K562 (cell line): ENCODE measurements at places on chromosomes 2 and 18. TPM values are rescaled to one million over a fixed set of nuclear protein-coding genes. Genes with fewer than 3 reads are reported as not detected.

ELOA2 gene
- total RNA-seq, result not detected in 2 replicates

- H3K27me3 ChIP-seq, result no peaks in the 10 kb centered on the region
- H3K36me3 ChIP-seq, result no peaks in the 10 kb centered on the region
- no peak overlapping the region for H3K27ac ChIP-seq
- H3K4me3 ChIP-seq, result no peak overlapping the region
These were observed 22.8 kb upstream of the DGKD start for GRCh38 chr2:233331536-233331935.

GRCh38 chr2:118123561-118124232 is 35.4 kb downstream of the INSIG2 start:
- H3K27me3 ChIP-seq, result peaks cover 12% of the 10 kb centered on the region
- no peak overlapping the region for H3K27ac ChIP-seq
- DNase-seq, result no peak
- no peak overlapping the region for H3K4me3 ChIP-seq
- no peaks in the 10 kb centered on the region for H3K4me1 ChIP-seq

- no peak overlapping the region for H3K4me3 ChIP-seq
- no peak overlapping the region for H3K27ac ChIP-seq
- no peak for DNase-seq
- H3K27me3 ChIP-seq, result peaks cover 48% of the 10 kb centered on the region
- no peaks in the 10 kb centered on the region for H3K36me3 ChIP-seq
These were observed 755 bp downstream of the NEUROD1 start for GRCh38 chr2:181679544-181679979.

GRCh38 chr2:16173893-16174692 is 233.7 kb downstream of the MYCN start:
- no peak overlapping the region for H3K4me3 ChIP-seq
- no peaks in the 10 kb centered on the region for H3K4me1 ChIP-seq
- H3K36me3 ChIP-seq, result no peaks in the 10 kb centered on the region
- no peak overlapping the region for H3K27ac ChIP-seq

DNA sequence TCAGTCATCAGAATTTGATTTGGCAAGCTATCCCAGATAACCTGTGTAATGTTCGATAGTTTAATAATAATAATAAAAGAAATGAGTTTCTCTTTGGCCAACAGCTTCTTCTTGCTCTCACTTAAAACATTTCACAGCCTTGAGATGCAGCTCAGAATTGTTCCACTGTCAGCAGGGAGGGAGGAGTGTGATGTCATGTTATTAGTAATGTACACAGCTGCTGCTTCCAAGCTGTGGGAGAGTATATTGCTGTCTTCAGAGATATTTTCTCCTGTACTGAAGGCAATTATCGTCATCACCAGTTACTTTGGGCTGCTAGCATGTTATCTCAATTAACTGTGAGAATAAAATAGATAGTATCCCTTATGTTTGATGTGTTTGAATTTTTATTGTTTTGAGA is 146.9 kb upstream of the MAP3K20 start:
- no peaks in the 10 kb centered on the region for H3K36me3 ChIP-seq
- no peak overlapping the region for H3K27ac ChIP-seq
- peaks cover 3% of the 10 kb centered on the region; the same call in 1 of the 3 replicates for H3K27me3 ChIP-seq
- DNase-seq, result no peak
